Fibroblast of the aortic adventitia (primary cell): ENCODE measurements at places on chromosomes 6 and 20. TPM values are rescaled to one million over a fixed set of nuclear protein-coding genes. Genes with fewer than 3 reads are reported as not detected.

The SFTA2 gene
- total RNA-seq: not detected in 2 replicates

The CST7 gene
- total RNA-seq: not detected in 2 replicates

DNA sequence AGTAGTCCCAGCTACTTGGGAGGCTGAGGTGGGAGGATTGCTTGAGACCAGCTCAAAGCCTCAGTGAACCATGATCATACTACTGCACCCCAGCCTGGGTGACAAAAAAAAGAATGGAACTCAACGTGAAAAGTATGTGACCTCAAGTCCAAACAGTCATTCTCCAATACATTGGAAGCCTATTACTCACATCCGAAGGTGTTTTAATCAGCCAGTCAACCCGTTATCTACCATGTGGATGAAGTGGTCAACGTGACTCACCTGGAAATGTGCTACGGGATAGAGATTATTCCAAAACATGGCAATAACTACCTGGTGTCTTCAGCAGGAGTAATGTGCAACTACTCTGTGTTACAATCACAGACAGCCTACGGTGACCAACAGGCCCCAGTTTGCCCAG lies 85.8 kb upstream of the TOP1 start:
- DNase-seq: no peak

DNA sequence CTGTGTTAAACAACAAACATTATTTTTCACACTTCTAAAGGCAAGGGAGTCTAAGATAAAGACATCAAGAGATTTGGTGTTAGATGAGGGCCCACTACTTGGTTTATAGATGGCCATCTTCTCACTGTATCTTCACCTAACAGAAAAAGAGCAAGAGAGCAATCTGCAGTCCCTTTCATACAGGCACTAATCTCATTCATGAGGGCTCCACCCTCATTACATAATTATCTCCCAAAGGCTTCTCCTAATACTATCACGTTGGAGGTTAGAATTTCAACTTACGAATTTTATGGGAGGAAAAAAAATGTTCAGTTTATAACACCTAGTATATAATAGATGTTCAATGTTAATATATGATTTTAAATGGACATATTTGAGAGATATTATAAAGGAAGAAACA lies 45.6 kb downstream of the HDAC2 start:
- DNase-seq: no peak

- DNase-seq: no peak
These were observed 329.0 kb downstream of the GJA1 start for GRCh38 chr6:121764493-121764892.

- no peak for DNase-seq
These were observed 17.9 kb downstream of the EDN3 start for GRCh38 chr20:59318201-59318790.
